GOT3 (cell line): ENCODE measurements at places on chromosomes 2 and 18.

DNA sequence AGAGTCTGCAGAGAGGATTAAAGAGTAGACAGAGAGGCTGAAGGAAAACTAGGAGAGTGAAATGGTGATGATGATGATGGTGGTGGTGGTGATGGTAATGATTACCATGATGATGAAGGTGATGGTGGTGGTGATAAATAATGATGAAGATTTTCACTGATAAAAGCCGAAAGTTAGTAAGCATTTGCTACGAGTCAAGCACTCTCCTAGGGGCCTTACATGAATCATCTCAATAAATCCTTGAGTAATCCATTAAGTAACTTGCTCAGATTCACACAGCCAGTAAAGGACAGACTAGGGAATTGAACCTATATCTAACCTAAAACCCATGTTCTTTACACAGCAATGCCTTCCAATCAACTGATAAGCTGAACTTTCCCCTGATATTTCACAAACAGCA is 106.7 kb upstream of the PGAP1 start:
- DNase-seq = no peak

DNA sequence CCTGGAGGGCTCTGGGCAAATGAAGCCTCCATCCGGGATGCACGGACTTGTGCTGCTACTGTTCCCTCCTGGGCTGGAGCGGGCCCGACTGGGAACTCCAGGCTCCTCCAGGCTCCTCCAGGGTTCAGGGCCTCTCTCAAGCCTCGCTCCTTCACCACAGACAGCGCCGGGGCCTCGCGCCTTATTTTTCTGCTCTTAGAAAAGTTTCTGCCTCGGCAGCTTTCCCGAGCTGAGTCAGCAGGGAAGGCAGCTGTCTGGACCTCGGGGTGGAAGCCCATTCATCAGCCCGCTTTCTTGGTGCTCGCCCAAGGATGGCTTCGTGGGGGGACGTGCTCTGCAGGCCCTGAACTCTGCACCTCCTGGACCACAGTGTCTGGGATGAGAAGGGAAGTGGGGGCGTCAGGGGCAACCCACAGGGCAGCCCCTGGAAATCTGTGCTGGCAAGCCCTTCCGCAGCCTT is 12.9 kb upstream of the TEX51 start:
- DNase-seq = no peak

- DNase-seq = no peak
These were observed 27.2 kb downstream of the SCYGR8 start for GRCh38 chr2:227772932-227773331.

GRCh38 chr2:11949732-11950523 is 203.5 kb downstream of the LPIN1 start:
- no peak for DNase-seq

GRCh38 chr2:152383702-152384101 is 48.7 kb downstream of the FMNL2 start:
- DNase-seq = no peak
